Stimulated activated naive B cell treated with anti-CD40 and anti-IgM and Interleukin-4, amounts not matched to agents 10 μg/mL and 1 μg/mL and 100 μg/mL, for 72 hours (primary cell): ENCODE measurements at places on chromosomes 2 and 18.

GRCh38 chr2:99821039-99821438 is 321.4 kb downstream of the AFF3 start:
- no peak for DNase-seq

- no peak for DNase-seq
These were observed 591.6 kb downstream of the DSC3 start for GRCh38 chr18:30450927-30451326.

DNA sequence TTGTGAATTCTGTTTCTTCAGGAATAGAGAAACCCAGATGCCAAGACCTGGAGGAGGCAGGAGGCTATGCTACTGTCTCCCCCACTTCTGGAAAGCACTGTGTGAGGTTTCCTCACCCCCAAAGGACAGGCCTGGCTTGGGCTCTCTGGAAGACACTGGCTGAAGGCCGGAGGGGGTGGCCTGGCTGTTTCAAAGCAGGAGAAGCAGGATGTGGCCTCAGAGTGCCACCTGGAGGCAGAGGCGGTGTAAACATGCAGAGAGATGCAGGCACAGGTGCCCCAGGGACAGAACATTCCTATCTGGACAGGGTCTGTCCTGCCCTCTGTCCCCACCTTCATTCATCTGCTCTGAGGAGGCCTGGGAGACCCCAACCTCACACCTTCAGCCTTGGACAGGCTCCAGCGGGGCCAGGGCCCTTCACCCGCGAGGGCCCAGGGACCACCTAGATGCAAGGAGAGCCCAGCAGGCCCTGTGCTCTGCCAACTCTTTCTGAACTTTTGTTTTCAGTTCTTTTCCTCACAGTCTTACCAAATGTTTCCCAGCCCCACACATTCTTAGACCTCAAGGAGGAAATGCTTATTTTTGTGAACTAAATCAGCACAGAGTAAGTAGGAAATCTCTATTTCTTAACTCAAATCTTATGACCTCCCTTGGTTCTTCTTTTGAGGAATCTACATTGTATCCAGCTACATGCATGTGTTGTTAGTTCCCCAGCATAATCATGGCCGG is 79.2 kb downstream of the LONRF2 start:
- DNase-seq: peak; percentile 72

GRCh38 chr2:232876161-232876977 is 6.3 kb downstream of the SNORC start:
- peak; percentile 24 for DNase-seq

GRCh38 chr18:57057890-57058289 is 89.0 kb upstream of the BOD1L2 start:
- DNase-seq: peak; percentile 63

DNA sequence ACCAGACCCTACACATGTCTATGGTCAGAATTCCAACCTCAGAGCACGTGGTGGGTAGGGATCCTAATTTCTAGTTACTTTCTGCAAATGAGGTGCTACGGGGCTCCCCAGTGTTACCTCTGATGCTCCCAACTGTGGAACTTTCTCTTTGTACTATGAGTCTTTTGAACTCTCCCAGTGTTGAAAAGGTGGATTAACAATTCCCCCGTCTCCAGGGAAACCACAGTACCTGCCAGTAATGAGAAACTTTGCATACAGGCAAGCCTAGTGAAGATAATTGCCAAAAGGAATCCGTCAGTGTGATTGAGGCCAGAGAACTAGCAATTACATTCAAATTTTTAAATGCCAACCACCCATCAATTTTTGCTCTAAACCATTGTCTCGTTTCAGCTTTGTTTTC is 129.0 kb upstream of the FOSL2 start:
- no peak for DNase-seq

GRCh38 chr2:149365931-149366583 is 35.7 kb downstream of the LYPD6 start:
- DNase-seq: no peak

GRCh38 chr2:39150102-39150562 is 29.3 kb upstream of the SOS1 start:
- DNase-seq: no peak

DNA sequence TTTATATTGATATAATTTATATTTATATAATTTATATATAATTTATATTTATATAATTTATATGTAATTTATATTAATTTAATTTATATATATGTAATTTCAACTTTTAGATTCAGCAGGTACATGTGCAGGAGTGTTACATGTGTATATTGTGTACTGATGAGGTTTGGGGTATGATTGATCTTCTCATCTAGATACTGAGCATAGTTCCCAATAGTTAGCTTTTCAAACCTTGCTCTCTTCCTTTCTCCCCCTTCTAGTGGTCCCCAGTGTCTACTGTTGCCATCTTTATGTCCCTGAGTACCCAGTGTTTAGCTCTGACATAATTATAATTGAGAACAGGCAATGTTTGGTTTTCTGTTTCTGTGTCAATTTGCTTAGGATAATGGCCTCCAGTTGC is 1335.3 kb upstream of the CDH2 start:
- no peak for DNase-seq

DNA sequence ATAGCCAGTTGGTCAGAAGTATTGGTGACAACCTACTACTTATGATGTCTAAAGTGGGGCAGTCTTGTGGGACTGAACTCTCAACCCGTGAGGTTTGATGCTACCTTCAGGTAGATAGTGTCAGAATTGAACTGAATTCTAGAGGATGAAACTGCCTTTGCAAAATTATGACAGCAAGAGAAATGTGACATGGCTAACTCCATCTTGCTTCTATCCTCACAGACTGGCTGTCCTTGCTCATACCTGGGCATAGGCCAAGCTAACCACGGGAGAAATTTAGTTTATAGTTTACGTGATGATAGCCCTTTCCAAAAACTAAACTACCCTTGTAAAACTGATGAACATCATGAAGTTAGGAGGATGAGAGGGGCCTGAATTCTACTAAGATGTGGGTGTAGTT is 24.9 kb upstream of the TGIF1 start:
- DNase-seq: no peak

- no peak for DNase-seq
These were observed 143.6 kb downstream of the ALPK2 start for GRCh38 chr18:58484989-58485981.

DNA sequence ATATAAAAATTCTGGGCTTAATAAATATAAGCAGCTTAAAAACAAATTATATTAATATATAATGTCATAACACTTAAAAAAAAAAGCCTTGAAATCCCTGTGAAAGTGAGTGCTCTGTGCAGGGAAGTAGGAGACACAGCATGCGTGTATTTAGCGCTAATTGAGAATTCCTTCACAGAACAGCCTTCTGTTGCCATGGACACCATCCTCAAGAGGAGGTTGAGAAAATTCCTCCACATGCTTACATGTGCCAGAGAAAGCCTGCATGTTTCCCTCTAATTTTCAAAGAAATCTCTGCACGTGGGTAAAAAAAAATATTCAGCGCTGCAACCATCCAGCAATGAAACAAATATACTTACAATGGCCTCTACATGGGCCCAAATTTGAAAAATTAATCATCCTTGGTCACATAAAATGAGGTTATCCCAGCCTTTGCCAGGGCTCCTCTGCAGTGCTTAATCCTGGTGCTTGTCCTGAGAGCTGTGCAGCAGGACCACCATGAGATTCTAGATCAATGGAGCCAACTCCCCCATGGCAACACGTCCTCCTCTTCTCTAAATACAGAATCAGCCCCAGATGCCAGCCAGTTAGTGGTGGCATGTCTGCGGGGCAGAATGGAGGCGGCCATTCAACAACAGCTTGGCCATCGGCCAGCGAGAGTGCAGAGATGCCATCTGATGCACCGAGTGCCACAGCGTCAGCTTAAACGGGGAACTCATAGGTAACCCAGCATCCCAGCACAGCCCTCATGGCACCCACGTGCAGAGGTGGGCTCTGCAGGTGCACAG is 228.0 kb downstream of the MYT1L start:
- no peak for DNase-seq

- DNase-seq: no peak
These were observed 13.5 kb upstream of the ATP5MC3 start for GRCh38 chr2:175195012-175195411.

GRCh38 chr2:68734688-68735525 is at the start of gene ARHGAP25:
Gene ARHGAP25, plus strand, starts transcription at chr2:68734811. Its CDS starts 389 bp downstream, at chr2:68735200.
- peak; percentile 92 for DNase-seq

GRCh38 chr18:44771956-44772917 is 91.5 kb downstream of the SETBP1 start:
- no peak for DNase-seq

- DNase-seq: no peak
These were observed 273.1 kb downstream of the DLGAP1 start for GRCh38 chr18:4181882-4182568.

DNA sequence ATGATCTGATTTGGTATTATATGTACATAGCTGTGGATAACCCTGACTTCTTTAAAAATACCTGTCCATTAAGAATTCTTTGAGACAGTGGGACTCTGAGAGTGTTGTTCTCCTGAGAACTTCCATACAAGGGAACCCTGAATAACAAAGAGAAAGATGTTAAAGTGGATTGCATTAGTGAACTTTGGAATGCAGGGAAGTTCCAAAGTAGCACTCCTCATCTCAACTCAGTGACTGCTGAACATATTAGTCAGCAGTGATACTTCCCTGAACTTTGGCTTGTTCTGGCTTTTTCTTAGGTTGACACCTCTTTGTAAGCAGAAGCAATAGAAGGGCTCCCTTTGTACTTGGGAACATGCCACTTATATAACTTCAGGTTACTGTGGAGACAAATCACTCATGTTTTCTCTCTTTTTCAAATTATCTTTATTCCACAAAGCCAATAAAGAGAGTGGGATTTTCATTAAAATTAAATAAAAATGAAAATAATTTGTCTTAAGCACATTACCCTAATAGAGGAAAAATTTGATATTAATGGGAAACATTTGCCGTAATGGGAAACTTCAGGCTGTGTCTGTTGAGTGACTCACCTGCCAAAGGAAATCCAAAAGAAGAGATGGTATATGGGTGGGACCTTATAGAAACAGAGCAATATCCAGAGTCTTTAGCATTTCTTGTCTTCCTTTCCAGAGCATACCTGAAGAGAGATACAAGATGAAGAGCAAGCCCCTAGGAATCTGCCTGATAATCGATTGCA is 33.3 kb downstream of the CFLAR start:
- no peak for DNase-seq

- DNase-seq: no peak
These were observed 3.4 kb downstream of the NGEF start for GRCh38 chr2:233009661-233010060.

DNA sequence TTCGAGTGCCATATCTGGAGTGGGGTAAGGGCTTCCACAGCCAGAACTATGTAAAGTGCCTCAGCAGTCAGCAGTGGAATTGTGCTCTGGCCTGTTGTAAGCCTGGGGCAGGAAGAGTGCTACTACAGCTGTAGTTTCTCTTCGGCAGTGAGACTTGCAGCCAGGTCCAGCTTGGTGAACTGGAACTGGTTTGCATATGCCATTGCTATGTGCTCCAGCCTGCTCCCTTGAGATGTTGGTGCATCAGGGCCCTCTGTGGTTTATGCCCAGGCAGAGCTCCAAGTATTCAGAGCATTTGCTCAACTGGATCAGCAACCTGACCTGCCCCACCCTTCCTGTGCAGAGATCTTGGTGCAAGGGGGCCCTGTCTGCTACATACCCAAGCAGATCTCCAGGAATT is 47.8 kb downstream of the ZNF804A start:
- no peak for DNase-seq

DNA sequence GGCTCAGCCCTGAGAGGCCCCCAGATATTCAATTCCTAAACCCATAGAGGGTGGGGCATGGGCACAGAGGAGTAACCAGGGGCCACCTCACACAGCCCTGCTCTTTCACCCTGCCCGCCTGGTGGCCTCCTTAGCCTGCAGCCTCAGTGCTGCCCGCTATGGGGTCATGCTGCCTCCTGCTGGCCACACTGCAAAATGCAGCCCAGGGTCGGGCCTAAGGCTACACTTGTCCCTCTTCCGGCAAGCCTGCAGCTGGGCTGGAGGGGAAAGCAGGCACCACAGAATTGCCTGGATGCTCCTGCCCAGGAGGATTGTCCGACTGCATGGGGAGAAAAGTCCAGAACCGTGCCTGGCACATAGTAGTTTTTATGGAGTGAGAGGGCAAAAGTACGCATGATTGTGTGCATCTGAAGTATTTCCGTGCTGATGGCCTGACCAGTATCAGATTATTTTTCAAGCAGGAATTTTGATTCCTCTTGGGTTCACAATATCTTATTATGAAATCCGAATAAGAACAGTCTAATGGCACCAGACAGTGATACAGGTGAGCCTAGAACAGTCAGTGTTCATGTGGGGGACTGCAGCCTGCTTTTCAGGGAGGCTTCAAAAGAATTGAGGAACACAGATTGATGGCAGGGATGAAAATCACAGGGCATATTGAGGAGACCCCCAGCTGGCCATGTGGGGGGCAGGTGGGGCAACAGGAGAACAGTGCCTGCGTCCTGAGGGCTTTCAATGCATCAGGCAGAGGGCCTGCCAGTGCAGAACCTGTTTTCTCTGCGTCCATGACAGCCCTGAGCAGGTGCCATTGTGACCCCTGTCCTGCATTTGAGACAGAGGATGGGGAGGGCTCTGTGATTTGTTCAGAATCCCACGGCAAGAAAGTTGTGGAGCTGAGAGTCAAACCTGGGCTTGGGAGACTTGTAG is 51.2 kb upstream of the ALPP start:
- peak; percentile 69 for DNase-seq

DNA sequence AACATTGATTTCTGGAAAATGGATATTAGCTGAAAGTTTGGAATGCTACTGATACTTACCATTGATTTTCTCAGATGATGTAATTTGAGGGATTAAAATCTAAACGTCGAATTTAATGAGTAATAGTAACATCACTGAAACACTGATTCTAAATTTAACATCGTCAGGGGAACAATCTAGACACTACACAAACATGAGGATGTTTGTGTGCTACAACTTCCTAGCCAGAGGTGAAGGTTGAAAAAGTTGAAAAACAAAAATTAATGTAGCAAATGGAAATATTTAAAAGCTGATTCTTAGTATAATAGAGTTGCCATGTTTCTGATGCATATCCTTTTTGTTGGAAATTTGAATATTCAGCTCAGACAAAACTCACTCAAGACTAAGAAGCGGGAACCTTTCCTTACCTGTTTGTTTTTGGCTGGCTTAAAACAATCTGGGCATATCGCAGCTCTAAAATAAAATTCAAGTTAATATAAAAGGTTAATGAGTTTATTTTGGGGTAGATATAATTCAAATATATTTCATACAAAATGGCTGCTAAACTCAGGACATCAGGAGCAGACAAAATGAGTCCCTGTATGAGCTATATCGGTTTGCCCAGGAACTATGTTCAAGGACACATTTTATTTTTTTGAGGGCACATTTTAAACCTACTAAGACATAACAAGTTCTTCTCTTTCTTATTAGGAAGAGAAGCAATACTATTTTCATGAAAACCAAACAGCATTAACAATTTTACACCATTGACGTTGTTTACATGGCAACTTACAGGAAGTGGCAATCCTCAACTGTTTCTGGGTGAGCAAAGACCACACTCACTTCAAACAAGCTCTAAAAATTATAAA is 52.6 kb upstream of the PEX13 start:
- no peak for DNase-seq

DNA sequence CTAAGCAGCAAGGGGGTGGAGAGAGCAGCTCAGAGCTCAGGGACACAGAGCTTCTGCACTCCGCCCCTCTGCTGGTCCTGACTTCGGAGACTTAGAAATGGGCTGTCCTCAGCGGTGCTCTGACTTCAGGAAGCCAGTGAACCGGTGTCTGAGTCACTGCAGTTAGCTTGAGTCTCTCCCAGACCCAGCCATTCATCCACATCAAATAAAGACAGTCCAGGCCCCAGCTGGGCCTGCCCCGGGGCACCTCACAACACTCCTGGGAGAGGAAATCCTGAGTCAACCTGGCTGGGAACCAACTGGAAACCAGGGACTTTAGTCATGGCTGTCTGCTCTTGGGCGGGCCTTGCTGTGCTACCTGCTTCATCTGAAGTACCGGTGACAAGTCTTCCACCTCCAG is 5.4 kb upstream of the ITGB6 start:
- no peak for DNase-seq

- DNase-seq: no peak
These were observed 80.2 kb downstream of the EFEMP1 start for GRCh38 chr2:55843096-55843993.
